ENCODE measurements at places on chromosomes 6 and 20.

GRCh38 chr6:166620478-166621113, 6.5 kb downstream of the RPS6KA2 start:
- peak; percentile 46 for DNase-seq

- DNase-seq = no peak
Observed at GRCh38 chr6:162379757-162380409, 347.7 kb downstream of the PRKN start.

DNA sequence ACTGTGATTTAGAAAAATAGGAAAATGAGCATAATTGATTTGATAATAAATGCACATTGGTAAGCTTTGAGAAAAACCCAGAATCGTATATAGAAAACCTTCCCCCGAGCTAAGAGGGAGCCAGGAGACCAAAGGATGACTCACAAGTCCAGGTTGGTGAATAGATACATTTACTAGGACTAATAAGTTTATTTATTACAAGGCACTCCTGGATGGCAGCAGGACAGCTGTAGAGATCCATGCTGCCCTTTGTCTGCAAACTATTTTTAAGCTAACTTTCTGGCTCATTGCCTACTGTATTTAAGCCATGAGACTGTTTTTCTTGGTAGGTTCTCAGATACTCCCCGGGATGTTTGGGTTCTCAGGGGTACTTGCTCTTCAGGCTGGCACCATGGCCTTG, 13.4 kb downstream of the CASP8AP2 start:
- peak; percentile 67 for DNase-seq

GRCh38 chr6:99605911-99606655, 550 bp upstream of the PRDM13 start:
- DNase-seq = no peak

DNA sequence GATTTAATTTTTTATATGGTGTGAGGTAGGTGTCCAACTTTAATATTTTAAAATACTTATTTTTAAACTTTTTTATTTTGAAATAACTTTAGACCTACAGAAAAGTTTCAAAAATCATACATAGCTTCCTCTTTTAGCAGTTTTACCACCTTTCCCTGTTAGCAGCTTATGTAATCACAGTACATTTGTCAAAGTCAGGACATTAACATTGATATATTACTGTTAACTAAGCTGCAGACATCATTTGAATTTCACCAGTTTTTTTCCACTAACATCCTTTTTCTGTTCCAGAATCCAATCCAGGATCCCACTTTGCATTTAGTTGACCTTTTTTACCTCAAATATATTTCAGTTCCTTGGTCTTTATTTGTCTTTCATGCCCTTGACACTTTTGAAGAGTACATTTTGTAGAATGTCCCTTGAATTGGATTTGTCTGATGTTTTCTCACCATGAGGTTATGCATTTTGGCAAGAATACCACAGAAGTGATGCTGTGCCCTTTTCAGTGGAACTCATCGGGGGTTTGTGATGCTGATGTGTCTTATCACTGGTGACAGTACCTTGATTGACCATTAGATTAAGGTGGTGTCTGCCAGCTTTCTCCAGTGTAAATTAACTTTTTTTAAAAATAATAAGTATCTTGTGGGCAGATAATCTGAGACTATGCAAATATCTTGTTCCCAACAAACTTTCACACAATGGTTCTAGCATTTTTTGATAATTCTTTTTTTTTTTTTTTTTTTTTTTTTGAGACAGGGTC, 33.4 kb downstream of the TTLL9 start:
- no peak for DNase-seq

DNA sequence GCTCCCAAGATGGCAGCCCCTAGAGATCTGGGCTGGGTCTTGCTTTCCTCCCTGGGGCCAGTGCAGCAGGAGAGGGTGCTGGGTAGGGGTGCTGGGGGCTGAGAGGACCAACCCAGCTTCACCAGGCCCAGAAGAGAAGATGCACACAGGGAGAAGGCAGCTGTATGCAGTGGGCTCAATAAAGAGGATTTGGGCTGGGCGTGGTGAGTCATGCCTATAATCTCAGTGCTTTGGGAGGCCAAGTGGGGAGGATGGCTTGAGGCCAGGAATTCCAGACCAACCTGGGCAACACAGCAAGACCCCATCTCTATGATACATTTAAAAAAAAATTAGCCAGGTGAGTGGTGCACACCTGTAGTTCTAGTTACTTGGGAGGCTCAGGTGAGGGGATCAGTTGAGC, 25.7 kb upstream of the EMILIN3 start:
- DNase-seq = no peak

DNA sequence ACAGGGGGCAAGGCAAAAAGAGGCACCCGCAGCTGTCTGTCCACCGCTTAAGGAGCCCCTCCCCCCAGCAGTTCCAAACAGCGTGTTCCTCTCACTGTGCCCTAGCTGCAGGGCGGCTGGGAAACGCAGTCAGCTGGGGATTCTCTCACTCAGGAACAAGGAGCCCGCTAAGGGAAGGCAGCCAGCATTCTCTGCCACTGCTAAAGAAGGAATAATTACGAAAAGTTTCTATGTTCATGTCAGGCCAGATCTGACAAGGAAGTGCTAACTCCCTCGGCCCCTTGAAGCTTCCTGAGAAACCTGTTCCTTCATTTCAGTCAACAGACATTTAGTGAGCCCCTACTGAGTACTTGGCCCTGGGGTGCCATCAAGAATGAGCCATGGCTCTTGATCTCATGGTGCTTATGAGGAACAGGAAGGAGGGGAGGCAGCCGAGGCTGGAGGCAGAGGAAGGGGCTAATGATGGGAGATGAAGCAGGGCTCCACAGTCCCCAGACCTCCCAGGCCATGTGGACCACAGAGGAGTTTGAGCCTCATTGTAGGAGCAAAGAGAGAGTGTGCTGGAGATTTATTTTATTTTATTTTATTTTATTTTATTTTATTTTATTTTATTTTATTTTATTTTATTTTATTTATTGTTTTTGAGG, 101.7 kb upstream of the PMEPA1 start:
- no peak for DNase-seq

- DNase-seq = peak; percentile 22
Observed at GRCh38 chr6:11711984-11712711, 66.5 kb downstream of the ADTRP start.

GRCh38 chr6:34098045-34098936, 47.6 kb downstream of the GRM4 start:
- no peak for DNase-seq

GRCh38 chr20:62776692-62777527, 19.4 kb upstream of the MRGBP start:
- DNase-seq = no peak

- no peak for DNase-seq
Observed at GRCh38 chr6:26033941-26034354, 53.3 kb upstream of the HFE start.

GRCh38 chr6:30323806-30324205, 2.9 kb upstream of the TRIM39 start:
- DNase-seq = peak; percentile 19
